ENCODE measurements at places on chromosomes 6 and 20.
A peak's percentile ranks its signal among the peaks of the same experiment; 100 is the strongest.

GRCh38 chr6:19369785-19370184, 467.4 kb upstream of the ID4 start:
- DNase-seq: no peak

DNA sequence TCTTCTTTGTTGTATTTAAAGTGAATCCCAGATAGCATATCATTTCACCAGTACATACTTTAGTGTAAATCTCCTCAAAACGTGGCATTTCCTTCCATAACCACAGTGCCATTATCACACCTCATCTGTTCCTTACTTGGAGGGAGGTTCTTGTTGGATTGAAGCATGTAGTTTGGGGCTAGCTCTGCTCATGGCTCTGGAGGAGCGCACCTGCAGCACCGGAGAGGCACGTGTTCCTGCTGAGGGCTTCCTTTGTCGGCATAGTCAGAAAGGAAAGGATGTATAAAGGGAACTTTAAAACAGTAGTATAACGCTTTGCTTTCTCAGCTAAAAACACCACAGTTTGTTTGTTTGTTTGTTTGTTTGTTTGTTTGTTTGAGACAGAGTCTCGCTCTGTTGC, 121.7 kb upstream of the TMEM181 start:
- no peak for DNase-seq

DNA sequence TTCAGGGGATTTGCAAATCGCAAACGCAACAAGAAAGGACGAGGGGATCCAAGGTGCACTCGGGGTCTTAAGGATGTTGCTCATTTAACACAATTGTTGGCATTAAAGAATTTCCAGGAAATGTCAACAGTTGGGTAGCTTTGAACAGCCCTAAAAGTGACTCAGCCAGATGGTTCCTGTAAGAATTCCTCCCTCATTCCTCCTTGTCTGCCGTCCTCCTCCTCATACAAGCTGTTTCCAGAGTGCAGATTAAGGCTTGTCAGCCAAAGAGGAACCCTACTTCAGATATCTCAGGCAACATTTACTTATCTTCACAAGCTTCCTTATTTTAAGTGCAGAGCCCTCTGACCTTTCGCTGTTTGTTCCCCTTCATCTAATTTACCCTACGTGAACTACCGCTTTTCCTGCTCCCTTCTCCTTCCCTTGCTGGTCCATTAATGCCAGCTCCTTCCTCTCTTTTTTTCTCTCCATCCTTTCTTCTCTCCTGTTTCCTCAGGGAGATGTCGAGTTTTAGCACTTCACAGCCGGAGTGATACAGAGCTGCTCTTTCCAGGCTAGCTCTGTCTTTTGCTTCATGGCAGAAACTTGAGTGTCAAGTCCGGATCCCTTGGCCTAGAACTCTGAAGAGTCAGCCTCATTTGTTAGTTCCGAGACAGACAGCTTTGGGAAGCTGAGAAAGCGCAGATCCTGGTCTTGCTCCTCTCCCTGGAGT, 26.1 kb upstream of the TBC1D7 start:
- no peak for DNase-seq

GRCh38 chr6:106315765-106316374, 9.7 kb downstream of the ATG5 start:
- peak; percentile 53 for DNase-seq

- DNase-seq: no peak
Observed at GRCh38 chr20:31966991-31967655, 828 bp upstream of the XKR7 start.

GRCh38 chr6:100592929-100593328, 128.2 kb upstream of the SIM1 start:
- DNase-seq: peak; percentile 46

DNA sequence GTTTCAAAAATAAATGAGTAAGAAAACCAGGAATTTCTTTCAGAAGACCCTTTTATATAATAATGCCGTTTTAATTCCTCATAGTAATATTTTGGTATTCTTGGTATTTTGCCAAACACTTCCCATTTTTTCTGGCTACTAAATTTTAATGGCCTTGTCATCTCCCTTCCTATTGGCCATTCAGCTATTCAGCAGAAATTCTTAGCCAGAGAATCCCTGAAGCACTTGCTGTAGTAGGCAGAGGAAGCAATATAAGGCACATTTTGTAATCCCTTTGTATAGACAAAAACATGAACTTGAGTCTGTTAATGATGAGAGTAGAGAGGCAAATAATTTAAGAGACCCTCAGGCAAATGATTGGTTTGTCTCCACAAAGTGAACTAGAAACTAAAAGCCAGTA, 118.4 kb upstream of the LAMP5 start:
- DNase-seq: no peak

DNA sequence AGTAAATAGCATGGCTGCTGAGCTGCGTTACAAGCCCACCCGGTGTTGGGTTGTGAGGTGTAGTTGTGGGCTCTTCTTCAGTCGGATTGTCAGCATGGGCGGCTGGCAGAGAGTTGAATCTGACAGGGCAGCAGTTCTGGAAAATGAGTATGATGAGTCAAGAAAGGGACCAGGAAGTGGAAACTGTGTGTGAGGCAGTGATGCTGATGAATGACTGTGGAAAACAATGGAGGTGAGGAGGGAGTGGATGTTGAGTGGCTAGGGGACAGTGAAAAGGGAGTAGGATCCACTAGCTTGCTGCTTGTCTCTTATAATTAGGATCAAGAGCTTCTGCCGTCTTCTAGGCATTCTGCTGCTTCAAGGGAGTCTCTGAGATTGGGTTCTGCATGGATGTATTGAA, 154.3 kb downstream of the ESR1 start:
- DNase-seq: no peak

DNA sequence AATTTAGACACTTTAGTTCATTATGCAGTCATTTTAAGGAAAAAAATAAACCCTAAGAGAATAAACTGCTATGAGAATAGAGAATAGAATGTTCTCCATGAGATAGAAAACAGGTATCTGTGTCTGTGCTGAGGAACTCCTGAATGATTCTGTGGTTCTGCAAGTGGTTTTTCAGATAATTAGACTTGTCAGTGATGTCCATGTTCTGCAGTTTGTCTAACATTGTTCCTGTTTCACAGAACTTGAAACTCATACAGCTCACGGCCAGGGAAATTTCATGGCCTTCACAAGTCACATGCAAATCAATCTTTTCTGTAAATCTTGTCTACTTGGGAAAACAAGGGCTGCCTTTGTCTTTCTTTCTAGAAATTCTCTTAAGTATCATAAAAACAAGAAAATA, 73.4 kb upstream of the HMGCLL1 start:
- DNase-seq: no peak

GRCh38 chr6:13012296-13012695, 295.7 kb downstream of the PHACTR1 start:
- DNase-seq: peak; percentile 57

GRCh38 chr6:5776706-5777390, 229.9 kb downstream of the NRN1 start:
- DNase-seq: no peak

DNA sequence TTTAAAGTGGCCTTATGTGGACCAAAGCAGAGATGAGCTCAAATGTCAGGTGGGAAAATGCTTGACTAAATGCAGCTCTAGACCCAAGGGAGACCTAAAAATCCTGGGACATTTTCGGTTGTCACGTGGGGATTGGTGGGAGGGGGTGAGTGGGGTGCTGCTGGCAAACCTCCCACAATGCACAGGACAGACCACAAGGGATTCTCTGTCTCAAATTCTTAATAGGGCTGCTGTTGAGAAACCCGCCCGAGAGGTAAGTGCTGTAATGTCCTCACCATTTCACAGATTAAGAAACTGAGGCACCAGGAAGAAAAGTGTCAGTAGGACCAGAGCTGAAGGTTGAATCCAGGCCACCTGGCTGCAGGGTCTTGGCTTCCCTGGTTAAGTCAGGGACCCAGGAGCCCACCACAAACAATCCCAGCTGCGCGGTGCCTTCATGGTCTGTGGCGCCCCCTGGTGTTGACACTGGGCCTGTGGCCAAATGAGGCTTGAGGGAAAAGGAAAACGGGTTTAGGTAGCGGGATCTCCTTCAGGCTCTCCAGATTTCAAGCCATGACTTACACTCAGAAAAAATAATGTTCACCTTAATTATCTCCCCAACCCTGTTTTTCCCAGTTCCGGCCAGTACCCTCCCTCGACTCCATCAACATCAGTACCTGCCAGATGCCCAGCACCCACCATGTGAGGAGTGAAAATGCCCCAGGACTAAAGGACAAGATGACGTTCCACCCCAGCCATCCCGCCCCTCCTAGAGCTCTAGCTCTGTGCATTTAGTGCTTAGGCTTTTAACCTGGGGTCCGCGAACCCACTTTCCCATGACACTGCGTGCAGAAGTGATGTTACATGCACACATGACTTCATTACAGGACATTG, 7.2 kb downstream of the HLA-G start:
- DNase-seq: no peak

- DNase-seq: no peak
Observed at GRCh38 chr20:34948030-34948429, 7.6 kb downstream of the GSS start.

- DNase-seq: peak; percentile 25
Observed at GRCh38 chr6:62283796-62284411, 2.1 kb downstream of the KHDRBS2 start.

- DNase-seq: no peak
Observed at GRCh38 chr20:44066645-44067606, 120.1 kb downstream of the JPH2 start.

DNA sequence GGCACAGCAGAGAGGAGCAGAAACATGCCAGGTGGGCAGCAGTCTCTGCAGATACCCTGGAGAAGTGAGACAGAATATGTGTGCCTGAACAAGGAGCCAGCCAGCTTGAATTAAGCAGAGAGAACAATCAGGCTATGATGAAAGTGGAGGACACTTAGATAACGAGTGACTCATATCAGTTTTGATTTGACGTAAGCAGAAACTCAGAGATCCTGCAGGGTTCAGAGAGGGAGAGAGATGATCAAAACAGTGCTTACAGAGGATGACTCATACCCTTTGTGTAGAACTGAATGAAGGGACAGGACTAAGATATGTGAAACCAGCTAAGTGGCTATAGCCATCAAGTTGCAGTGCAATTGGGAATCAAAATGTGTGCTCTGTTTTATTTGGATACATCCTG, 300.7 kb downstream of the TENT5A start:
- no peak for DNase-seq

DNA sequence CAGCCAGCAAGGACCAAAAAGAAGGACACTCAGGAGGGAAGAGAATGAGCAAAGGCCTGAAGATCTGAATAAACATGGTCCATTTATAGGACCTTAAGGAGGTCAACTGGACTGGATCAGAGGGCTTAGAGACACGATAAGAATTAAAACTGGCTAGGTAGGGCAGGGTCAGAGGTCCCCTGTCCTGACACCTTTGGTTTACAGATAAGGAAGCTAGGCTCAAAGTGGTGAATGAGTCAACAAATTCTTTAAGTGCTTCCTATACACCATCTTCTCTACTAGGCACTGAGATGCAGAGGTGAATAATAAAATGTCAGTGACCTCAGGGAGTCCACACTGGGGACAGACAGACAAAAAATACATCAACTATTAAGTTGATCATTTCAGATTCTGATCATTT, 70.3 kb downstream of the HIVEP2 start:
- DNase-seq: no peak

GRCh38 chr6:126308362-126308761, 31.6 kb upstream of the CENPW start:
- no peak for DNase-seq

- DNase-seq: no peak
Observed at GRCh38 chr20:16777126-16777525, 29.0 kb downstream of the OTOR start.

DNA sequence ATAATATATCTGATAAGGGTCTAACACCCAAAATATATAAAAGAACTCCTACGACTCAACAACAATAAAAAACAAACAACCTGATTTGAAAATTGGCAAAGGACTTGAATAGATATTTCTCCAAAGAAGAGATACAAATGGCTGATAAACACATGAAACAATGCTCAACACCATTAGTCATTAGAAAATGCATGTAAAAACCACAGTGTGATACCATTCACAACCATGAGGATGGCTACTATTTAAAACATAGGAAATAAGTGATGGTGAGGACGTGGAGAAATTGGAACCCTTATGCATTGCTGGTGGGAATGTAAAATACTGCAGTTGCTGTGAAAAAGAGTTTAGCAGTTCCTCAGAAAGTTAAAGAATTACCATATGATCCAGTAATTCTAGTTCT, 41.4 kb downstream of the PTGIS start:
- no peak for DNase-seq

DNA sequence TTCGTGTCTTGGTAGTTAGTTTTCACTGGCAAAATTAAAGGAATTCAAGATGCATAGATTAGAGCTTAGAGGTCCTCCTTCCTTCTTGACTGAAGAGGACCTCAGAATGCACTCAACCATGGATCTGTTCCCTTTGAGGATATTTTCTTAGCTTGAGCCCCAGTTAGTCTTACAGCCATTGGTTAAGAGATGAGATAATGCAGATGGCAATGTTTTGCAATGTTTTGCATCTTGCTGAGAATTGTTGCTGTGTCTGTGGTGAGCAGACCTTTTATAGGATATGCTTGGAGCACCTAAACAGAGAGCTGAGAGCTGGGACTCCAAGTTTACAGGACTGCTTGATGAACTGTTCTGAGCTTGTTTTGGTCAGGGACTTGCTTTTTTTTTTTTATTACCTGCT, 107.5 kb downstream of the TMEM170B start:
- DNase-seq: no peak

GRCh38 chr6:160775792-160776580, 73.9 kb downstream of the PLG start:
- DNase-seq: no peak

- no peak for DNase-seq
Observed at GRCh38 chr6:64010666-64011065, 375.1 kb downstream of the PHF3 start.

DNA sequence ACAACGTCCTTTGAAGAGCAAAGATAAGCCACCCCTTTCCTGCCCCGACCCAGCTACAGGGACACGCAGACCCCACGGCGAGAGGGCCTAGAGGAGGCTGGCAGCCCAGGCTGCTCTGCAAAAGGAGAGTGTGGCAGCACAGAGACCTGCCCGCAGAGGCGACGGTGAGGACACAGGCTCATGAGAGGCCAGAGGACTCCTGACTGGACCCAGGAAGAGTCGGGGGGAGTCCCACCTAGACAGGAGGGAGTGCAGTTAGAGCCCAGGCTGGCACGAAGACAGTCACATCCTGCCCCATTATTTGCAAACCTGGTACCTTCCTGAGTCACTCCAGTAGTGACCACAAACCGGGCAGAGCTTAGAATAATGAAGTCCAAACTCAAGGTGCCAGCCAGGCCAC, 227.7 kb upstream of the CDH4 start:
- no peak for DNase-seq

- DNase-seq: no peak
Observed at GRCh38 chr6:33978412-33979150, 167.3 kb downstream of the GRM4 start.

GRCh38 chr20:38790200-38791053, 15.1 kb upstream of the PPP1R16B start:
- no peak for DNase-seq

GRCh38 chr6:163347021-163347446, 67.5 kb upstream of the QKI start:
- DNase-seq: no peak

DNA sequence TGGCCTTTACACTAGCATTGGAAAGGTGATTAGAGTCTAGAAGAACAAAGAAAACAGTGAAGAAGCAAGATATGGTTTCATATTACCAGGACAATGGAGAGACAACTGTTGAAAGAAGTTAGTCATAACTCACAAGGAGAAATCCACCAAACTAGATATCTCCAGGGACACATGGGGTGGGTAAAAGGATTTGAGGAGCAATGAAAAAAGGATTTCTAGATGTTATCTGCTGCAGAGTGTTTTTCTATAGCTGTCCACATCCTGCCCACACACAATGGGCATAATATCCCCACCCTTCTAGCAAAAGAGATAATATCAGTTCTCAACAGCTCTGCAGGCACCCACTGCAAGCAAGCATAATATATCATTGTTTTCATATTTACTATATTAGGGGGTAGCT, 303.1 kb downstream of the HAO1 start:
- no peak for DNase-seq
